Hematopoietic multipotent progenitor cell treated with erythropoietin and hydrocortisone succinate and interleukin-3 and kit ligand, for 17 days (in vitro differentiated cells): ENCODE measurements at places on chromosomes 5 and 9.

DNA sequence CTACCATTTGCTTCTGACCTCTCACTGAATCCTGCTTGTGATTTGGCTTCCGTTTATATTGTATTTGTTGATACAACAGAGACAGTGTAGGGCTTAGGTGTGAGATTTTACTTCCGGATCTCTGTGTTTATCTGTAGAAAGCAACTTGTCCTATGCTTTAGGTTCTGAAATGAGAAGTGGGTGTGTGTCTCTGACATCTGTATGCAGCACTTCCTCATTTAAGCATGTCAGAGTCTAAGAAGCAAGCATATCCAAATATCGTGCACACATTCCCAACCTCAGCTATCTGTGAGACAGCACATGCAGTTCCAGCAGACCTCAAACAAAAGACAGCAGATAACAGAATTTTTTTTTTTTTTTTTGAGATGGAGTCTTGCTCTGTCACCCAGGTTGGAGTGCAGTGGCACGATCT is 16.3 kb downstream of the KLF9 start:
- no peak for DNase-seq

GRCh38 chr9:133598978-133599377 is 10.2 kb downstream of the FAM163B start:
- no peak for DNase-seq

DNA sequence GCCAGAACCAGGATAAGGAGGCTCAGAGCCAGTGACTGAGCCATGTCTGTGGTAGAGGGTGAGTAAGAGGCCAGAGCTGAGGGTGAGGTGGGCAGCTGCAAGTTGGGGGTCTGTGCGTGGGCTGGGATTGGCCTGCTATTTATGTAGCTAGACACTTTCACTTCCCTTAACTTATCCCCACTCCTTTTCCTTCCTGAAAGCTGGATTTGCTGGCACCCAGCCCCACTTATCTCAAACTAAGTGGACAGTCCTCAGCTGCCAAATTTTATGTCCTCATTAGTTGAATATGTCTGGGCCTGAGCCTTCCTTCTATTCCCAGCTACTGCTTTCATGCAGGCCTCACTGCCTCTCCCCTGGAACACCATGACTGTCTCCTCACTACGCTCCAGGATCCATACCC is at the start of gene CCL21:
Gene CCL21 (minus strand): TSS at position 114 of the 400 bp plus-strand sequence. CDS start 70 bp downstream, at position 44.
- no peak for DNase-seq

GRCh38 chr5:176704817-176705216 is 57.5 kb downstream of the TSPAN17 start:
- DNase-seq, result no peak

DNA sequence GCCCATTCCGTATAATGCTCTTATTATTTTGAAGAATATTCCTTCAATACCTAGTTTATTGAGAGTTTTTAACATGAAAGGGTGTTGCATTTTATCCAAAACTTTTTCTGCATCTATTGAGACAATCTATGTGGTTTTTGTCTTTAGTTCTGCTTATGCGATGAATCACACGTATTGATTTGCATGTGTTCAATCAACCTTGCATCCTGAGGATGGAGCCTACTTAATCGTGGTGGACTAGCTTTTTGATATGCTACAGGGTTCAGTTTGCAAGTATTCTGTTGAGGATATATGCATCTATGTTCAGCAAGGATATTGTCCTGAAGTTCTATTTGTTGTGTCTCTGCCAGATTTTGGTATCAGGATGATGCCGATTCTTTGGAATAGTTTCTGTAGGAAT is 1070.3 kb upstream of the CDH18 start:
- DNase-seq, result no peak

GRCh38 chr9:94692601-94693000 is 33.9 kb upstream of the AOPEP start:
- no peak for DNase-seq
